ENCODE measurements at places on chromosomes 6 and 20.
A peak's percentile ranks its signal among the peaks of the same experiment; 100 is the strongest.

- no peak for DNase-seq
Observed at GRCh38 chr6:130810307-130811030, 16.7 kb upstream of the SMLR1 start.

DNA sequence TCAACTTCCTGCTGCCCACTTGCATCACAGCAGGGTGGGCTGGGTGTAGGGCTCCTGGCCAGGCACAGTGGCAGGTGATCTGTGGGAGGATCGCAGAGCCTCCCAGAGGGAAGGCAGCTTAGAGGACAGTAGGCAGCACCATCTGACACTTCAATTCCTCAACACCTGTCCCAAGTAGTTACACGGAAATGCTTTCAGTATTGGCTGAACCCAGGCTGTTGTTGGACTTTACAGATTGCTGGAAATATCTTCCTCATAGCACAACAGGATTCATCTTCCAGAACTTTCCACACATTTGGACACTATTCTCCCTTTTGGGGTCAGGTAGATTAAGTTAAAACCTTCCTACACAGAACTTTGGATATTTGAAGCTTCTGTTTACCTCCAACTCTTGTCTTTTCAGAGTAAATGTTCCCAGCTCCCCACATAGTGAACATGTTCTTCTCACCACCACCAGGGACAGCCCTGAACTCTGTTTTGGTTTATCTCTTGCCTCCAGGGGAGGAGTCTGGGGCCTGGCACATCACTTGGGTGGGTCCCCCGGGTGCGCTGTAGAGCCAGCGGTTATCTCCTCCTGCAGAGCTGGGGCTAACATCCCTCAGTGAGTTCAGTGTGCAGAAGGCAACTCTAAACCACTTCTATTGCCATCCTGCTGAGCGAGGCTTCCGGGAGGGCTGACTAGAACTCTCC, 3.5 kb upstream of the SLC22A2 start:
- DNase-seq, result peak; percentile 66

GRCh38 chr6:149779644-149779963, 30.1 kb downstream of the PCMT1 start:
- DNase-seq, result no peak

- DNase-seq, result peak; percentile 77
Observed at GRCh38 chr6:125918681-125919566, 37.6 kb upstream of the HINT3 start.

DNA sequence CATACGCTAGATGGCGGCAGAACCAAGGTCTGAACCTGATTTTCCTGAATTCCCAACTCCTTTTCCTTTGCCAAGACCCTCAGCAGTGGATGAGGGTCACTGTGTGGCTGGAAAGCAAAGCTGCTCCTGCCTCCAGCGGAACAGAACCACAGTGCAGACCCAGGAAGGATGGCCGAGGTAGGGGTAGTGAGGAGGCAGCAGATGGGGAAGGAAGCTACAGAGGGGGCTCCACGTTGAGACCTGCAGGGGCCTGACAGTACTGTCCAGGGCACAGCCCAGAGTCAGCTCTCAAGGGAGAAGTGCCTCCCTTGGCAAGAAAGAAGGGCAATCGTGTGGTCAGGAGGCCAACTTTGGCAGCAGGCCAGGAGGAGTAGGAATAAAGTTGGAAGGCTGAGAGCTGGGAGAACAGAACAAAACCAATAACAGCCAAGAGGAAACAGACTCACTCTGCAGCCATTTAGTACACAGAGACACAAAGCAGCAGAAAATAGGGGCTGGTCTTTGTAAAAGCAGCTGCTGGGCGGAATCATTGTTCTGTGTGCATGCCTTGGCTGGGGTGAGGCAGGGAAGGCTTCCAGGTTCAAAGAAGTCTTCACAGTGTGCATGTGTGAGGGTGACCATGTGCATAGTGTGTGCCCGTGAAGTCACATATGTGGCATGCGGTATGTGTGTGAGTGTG, 3.1 kb downstream of the GABRR2 start:
- peak; percentile 18 for DNase-seq

- no peak for DNase-seq
Observed at GRCh38 chr20:25368976-25369375, 21.7 kb downstream of the ABHD12 start.

GRCh38 chr6:170286246-170286933, 4.5 kb downstream of the DLL1 start:
- no peak for DNase-seq

GRCh38 chr6:4240148-4240547, 104.8 kb upstream of the ECI2 start:
- no peak for DNase-seq

GRCh38 chr20:5654557-5654956, 95.6 kb upstream of the SHLD1 start:
- no peak for DNase-seq

GRCh38 chr6:24019830-24020229, 106.2 kb upstream of the NRSN1 start:
- no peak for DNase-seq

- no peak for DNase-seq
Observed at GRCh38 chr6:166813461-166813860, 142.9 kb downstream of the RNASET2 start.
